ENCODE measurements at places on chromosomes 13 and 19. TPM values are rescaled to one million over a fixed set of nuclear protein-coding genes. Genes with fewer than 3 reads are reported as not detected.

Gene ZNF729
- total RNA-seq: 0.10 TPM

Gene FFAR1
- total RNA-seq: not detected

Gene ZNF763
- total RNA-seq: 4.6 TPM

Gene N4BP2L1
- 11.8 TPM for total RNA-seq

Gene ZNF728
- total RNA-seq: 0.59 TPM

Gene TMEM238
- 0.30 TPM for total RNA-seq

Gene FBXW9
- 3.5 TPM for total RNA-seq

Gene SOX1
- not detected for total RNA-seq

Gene MIDN
- 19.7 TPM for total RNA-seq

Gene SYNE4
- not detected for total RNA-seq

Gene CEACAM20
- total RNA-seq: not detected

Gene CPT1C
- 1.6 TPM for total RNA-seq

Gene MEIS3
- 12.8 TPM for total RNA-seq

DNA sequence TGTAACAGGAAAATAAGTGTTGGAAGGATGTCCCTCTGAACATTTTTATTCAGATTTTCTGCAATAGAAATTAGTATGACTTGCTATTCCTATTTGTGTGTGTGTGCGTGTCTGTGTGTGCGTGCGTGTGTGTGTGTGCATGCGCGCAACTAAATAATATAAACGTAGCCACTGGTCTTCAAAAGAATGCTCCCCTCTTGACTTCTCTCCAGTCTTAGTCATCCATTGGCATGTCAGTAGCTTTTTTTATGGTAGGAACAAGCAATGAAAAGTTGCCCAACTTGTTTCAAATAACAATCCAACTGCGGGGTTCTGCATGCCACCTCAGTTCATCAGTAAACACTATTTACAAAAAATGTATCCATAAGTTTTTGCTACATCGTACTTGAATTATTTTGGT is 249.6 kb downstream of the GPC6 start:
- no peak for DNase-seq

DNA sequence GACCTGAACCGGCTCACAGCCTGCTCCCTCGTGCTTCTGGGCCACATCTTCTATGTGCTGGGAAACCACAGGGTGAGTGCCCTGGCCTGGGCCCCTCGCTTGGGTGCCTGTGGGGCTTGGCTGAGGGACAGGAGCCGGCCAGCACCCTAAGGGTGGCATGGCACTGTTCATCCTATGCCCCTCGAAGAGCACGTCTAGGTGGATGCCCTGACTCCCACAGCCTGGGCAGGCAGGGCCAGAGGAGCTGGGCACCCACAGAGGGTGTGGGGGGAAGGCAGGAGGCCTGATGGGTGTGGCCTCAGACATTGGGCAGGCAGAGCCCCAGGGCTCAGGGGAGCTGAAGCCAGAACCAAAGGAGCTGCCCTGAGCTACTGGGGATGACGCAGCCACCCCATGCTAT is 28.7 kb downstream of the MAU2 start:
- DNase-seq: no peak

GRCh38 chr19:49150106-49150943 is 4.9 kb downstream of the HRC start:
- peak; percentile 93 for DNase-seq

DNA sequence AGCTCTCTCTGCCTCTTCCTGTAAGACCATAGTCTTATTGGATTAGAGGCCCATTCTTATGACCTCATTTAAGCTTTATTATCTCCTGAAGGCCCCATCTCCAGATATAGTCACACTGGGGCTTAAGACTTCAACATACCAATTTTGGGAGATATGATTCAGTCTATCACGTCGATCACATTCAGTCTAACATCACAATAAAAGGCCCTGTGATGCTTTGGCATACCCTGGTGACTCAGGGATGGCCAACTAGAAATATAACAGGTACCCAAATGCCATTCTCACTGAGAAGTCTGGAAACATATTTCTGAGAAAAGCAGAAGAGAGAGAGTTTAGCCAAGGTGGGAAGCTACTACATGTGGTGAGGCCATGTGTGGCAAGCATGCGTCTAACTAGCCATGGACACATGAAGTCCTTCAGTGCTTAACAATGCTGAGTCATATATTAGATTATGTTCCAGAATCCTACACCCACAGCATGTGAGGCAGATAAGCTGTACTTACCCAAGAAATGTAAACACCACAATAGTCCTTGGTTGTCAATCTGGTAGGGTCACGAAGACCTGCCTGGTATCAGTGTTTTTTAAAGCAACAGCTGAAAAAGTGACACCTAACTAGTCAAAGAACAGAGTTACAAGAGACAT is 485.1 kb downstream of the FOXO1 start:
- DNase-seq: no peak

DNA sequence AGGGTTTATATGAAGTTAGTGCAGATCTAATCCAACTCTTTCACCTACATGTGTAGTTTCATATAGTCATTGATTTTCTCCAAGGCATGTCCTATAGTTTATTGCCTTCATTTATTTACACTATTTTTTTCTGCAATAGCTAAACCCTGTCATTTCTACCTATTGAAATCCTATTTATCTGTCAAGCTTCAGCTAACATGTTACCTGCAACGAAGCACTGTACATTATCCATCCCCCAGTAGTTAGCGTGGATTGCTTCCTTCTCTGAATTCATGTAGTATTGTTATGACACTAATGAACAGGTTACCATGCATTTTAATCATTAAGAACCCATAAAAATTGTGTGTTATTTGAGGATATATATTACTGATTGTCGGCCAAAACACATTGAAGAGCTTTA is 742.9 kb upstream of the PCDH20 start:
- DNase-seq: no peak

GRCh38 chr19:33329736-33330135 is 27.4 kb upstream of the CEBPA start:
- no peak for DNase-seq

- DNase-seq: no peak
These were observed 248.5 kb downstream of the SLITRK1 start for GRCh38 chr13:83633746-83634145.

DNA sequence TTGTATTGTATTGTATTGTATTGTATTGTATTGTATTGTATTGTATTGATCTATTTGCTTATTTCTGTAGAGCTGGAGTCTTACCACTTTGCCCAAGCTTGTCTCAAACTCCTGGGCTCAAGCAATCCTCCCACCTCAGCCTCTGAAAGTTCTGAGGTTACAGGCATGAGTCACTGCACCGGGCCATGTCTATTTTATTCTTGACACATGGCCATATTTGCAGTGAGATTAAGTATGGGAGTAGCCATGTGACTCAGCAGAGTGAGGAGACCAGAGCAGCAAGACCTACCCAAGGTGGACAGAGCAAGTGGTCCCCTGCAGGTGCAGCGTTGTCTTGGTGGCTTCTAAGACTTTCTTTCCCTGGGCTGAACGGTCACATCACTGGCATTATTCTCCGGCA is 49.1 kb upstream of the UBAC2 start:
- no peak for DNase-seq

- DNase-seq: no peak
These were observed 72.4 kb upstream of the CLDN10 start for GRCh38 chr13:95480131-95480545.

- DNase-seq: no peak
These were observed 549.4 kb upstream of the SLITRK1 start for GRCh38 chr13:84431646-84432045.

DNA sequence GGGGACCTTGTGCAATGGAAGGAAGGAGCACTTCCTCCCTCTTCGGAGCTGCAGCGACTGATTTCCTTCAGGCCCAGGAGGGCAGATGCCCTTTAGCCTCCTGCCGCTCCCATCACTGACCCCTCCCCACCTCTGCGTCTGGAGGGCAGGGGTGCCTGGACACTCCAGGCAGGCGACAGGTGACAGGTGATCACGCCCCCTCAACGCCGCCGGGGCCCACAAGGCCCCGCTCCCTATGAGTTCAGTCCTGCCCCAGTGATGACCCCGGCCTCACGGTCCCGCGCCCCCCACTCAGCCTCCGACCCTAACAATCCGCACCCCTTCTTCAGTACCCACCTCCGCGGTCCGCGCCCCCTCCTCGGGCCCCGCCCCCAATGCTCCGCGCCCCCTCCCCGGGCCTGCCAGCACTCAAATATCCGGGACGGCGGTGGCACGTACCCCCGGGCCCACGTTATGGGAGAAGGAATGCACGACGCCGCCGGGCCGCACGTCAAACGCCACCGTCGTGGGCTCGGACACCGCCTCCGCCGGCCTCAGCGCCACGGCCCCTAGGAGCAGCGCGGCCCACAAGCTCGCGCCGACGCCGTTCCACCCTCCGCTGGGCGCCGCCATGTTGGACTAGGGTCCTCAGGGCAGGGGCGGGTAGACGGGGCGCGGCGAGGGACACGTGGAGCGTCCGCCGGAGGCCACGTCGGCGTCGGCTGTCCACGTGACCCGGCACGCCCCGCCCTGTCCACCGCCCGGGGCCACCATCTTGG is at the start of gene MYDGF:
Gene MYDGF (minus strand): TSS at position 620 of the 758 bp plus-strand sequence. CDS start 8 bp downstream, at position 612.
- DNase-seq: peak; percentile 81

- no peak for DNase-seq
These were observed 9.8 kb upstream of the SLC44A2 start for GRCh38 chr19:10615429-10616023.

- DNase-seq: no peak
These were observed 346.6 kb downstream of the TBC1D4 start for GRCh38 chr13:75135325-75135825.

GRCh38 chr19:571566-571974 is 826 bp upstream of the BSG start:
- peak; percentile 44 for DNase-seq

GRCh38 chr13:79933389-79933788 is 407.5 kb downstream of the SPRY2 start:
- DNase-seq: no peak

- no peak for DNase-seq
These were observed 169.1 kb downstream of the SHISA2 start for GRCh38 chr13:25882466-25883357.

DNA sequence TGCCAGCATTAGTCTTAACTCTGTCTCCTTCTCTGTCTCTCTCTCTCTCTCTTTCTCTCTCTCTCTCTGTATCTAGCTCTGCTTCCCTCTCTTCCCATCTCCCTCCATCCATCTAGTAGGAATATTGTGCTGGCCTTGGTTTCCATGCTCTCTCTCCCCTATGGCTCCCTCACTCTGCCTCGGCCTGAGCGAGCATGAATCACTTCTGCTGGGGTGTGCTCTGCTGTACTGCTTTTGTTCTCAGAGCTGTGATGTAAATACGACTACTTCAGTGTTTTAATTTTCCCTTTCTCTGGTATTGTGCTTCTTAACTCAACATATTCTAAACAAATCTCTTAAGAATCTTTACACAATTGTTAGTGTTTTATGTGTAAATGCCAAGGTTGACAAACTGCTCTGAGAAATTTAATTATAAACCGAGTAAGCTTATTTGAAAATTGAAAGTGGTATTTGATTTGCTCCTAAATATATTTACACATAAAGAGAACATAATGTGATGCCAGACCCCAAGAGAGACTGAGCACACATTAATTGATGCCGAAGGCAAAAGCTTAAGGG is 211.5 kb upstream of the KL start:
- DNase-seq: no peak

All from skin of body (tissue), 3 donors.